ENCODE measurements at places on chromosomes 13 and 19.
A peak's percentile ranks its signal among the peaks of the same experiment; 100 is the strongest.

- DNase-seq: no peak
These were observed 653.0 kb upstream of the GPC6 start for GRCh38 chr13:92573467-92574057.

- DNase-seq: no peak
These were observed 10.1 kb upstream of the HAS1 start for GRCh38 chr19:51733742-51734522.

- no peak for DNase-seq
These were observed 11.5 kb downstream of the PODNL1 start for GRCh38 chr19:13926715-13927114.

DNA sequence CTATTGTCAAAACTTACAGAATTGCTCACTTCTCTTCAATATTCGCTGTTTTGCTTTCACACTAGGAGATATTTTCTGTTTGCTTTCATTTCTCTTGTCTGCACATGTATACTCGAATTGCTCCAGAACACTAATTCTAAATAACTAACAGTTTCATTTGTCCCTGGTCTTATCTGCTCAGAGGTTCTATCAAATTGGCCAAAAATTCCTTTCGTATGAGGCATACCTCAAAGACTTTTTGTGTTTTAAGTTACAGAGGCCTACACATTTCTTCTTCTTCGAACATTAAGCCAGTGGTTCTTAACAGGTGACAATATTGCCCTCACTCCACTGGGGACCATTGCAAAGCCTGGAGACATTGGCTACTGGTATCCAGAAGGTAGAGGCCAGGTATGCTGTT is 1314.6 kb downstream of the EFNB2 start:
- DNase-seq: no peak

GRCh38 chr19:38443458-38443999 is 10.0 kb downstream of the RYR1 start:
- DNase-seq: no peak

DNA sequence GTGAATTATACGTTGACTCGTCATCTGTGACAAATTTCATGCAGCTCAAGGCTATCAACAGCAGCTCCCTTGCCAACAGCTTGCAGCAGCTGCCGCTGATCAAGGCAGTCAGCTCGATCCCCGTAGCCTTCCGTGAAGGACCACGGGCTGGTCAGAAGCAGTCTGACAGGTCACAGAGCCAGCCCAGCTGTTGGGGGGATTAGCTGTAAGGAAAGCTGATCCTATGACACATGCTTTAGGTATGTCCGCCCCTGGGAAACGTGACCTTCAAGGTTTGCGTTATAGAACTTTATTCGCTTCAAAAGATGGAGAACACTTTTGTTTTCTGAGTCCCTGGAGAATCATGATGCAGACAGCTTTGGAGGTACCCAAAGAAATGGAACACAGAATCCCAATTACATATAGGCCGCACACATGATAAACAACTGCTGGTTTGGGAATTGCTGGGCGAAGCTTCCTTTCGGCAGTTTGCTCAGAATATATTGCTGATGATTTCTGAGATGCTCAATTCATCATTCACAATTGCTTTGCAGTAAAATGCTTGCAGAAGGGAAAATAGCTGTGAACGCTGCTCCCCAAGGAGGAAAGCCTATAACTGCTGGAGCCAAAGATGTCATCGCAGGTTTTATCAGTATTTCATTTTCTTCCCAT is 62.6 kb upstream of the USP29 start:
- no peak for DNase-seq

DNA sequence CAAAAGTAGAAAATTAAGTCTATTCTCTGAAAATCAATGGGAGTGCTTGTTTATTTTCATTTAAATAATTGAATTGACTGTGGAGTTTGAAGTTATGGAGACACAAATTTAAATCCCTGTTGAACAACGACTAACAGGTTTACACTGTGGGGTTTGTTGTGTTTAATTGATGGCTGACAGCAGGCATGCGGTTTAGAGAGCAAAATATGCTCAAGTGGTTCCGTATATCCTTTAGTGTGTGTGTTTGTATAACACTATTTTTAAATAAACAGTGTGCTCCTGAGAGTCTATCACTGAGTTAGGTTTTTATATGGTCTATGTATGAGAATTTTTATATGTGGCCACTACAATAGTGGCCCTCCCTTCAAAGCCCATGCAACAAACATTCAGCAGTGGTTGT is 332.0 kb downstream of the GPC6 start:
- DNase-seq: no peak

DNA sequence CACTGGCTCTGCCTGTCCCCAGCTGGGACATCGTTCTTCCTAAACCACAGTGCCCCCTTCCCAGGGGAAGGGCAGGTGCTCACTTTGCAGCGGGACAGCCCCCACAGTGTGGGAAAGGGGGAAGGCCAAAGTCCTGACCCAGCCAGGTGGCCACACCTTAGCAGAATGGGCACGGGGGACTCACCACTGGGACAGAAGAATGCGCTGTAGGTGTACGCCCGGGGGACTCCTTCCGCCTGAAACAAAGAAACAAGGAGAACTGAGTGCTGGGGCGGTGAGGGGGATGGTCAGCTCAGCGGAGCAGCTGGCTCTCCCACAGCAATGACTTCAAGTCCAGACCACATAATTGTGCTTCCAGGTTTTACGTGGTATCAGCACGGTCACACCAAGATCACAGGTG is 49.4 kb downstream of the F2RL3 start:
- no peak for DNase-seq

DNA sequence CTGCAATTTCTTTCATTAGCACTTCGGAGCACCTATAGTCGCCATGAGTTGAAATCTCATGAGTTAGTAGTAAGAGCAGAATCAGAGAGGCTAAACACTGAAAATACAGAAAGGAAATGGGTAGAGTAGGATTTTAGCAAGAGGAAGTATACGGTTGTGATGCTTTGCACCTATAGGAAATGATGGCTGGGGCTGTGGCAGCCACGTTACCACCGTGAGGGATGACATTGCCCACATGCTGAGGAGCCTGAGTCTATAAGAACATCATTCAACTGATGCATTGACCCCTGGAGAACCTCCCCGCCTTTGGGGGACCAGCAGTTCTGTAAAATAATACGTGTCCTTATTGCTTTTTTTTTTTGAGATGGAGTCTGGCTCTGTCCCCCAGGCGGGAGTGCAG is 20.4 kb downstream of the FAM187B start:
- no peak for DNase-seq

DNA sequence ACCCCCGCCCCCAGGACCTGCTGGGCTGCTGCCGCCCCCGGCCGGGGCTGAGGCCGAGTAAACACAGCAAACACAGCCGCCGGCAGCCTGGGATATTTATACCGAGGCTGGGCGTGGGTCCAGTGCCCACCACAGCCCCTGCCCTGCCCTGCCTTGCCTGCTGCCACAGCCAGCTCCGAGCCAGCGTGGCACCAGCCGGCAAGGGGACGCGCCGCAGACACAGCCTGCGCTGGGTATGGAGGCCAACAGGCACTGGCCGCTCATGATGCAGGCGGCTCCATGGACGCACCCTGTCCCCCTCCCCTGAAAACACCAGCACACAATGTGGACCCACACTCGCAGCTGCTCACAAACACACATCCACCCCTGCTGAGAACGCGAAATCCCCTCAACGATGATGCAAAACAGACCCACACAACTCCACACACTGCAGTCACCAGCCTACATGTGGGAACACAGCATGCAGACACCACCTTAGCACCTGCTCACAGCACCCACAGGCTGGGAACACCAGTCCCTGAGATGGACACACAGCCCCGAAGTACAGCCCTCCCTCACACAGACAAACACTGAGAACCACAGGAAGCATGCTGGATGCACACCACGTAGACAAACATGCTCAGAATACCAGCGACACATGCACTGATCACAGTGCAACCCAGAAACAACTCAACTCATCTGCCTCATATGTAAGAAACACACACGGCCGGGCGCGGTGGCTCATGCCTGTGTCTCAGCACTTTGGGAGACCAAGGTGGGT is 16.2 kb downstream of the CCDC97 start:
- no peak for DNase-seq

- DNase-seq: no peak
These were observed 27.5 kb downstream of the DPRX start for GRCh38 chr19:53659292-53659691.

- peak; percentile 29 for DNase-seq
These were observed 556 bp downstream of the TRIP10 start for GRCh38 chr19:6739883-6740588.

- peak; percentile 1 for DNase-seq
These were observed 314.3 kb upstream of the HTR2A start for GRCh38 chr13:47211106-47211505.

GRCh38 chr13:113740286-113740556 is 18.8 kb upstream of the TMEM255B start:
- DNase-seq: no peak

Data from SK-N-DZ (cell line).